ENCODE measurements at places on chromosomes 7 and 10. TPM values are rescaled to one million over a fixed set of nuclear protein-coding genes. Genes with fewer than 3 reads are reported as not detected.

DNA sequence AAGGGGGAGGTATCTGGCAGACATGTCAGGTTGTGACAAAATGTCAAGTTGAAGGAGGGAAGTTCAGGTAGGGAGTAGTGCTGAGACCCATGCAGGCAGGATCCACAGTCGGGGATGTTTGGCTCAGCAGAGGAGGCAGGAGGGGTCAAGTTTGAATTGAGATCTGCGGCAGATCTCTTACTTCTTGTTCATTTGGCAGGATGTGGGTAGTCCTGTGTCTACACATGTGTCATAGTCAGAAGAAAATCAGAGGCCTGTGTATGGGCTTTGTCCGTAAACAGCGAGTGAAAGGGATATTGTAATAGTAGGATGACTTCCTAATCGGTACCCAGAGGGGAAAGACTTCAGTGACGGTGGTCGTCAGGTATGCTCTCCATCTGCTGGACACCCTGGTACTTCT lies 203.8 kb upstream of the MTPN start:
- no peak for DNase-seq

DNA sequence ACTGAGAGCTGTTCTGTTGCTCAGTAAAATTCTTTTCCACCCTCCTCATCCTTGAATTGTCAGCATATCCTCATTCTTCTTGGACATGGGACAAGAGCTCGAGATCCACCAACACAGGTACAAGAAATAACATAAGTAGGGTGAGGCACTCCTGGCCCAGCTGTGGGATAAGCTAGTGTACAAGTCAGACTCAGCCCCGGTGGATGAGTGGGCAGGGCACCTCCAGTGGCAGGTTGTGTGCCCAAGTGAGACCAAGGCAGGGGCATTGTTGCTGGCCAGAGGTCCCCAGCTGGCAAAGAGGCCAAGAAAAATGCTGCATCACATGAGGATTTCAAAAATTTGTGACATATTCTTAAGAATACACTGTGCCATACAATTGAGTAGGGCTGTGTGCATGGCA lies 402.0 kb upstream of the ZWINT start:
- DNase-seq, result no peak

DNA sequence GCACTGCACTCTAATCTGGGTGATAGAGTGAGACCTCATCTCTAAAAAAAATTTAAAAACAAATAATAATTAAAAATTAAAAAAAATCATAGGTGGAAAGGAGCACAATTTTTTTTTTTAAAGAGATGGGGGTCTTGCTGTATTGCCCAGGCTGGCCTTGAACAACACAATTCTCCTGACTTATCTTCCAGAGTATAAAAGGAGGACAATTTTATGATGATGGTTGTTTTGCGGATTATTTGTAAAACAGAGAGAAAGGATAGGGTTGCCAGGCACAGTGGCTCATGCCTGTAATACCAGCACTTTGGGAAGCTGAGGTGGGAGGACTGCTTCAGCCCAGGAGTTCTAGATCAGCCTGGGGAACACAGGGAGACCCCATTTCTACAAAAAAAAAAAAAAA lies 5.0 kb downstream of the ACTR1A start:
- no peak for DNase-seq

Gene GRID2IP
- not detected for total RNA-seq

Gene SPDYE6
- total RNA-seq, result not detected

DNA sequence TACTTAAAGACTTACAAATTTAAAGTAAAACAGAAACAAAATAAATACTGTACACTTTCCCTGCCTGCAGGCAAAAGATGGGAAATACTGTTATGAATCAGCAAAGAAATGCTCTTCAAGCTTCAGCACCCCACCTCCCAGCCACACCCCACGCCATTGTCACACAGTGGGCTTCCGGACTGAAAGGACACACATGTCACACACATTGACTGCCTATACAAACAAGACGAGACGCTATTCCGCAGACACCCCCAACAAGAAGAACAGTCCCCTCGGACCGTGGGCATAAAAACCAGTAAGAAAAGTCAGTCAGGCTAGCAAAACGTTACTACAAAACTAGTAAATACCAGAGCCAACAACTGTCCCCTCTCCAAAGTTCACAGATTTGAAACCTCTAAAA lies 22.2 kb upstream of the PARP12 start:
- no peak for DNase-seq

DNA sequence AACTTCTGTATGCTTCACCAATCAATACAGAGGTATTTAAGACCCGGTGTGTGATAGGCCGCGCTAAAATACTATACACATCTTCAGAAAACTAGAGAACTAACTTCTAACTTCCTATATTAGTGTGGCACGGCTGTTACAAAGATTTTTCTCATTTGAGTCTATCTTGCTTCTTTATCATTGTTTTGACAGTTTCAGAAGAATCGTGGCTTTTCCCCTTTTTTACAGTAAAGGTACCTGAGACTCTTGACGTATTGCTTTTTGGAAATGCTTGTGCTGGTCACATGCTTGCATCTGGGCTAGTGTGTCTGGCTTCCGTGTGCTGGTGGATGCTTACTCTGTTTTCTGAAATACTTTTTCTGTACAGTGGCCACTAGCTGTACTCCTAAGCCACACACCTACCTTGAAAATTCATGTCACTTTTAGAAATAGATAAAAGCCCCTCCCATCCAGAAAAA lies 12.7 kb downstream of the IKZF1 start:
- no peak for DNase-seq

Gene RGS10
- 18.1 TPM for total RNA-seq

Gene WIPF3
- total RNA-seq, result 0.27 TPM
